ENCODE measurements at places on chromosomes 4 and X. TPM values are rescaled to one million over a fixed set of nuclear protein-coding genes. Genes with fewer than 3 reads are reported as not detected.

GRCh38 chr4:4782969-4783368 is 76.5 kb upstream of the MSX1 start:
- DNase-seq: no peak

The GAR1 gene
- polyA plus RNA-seq: 28.1 TPM

DNA sequence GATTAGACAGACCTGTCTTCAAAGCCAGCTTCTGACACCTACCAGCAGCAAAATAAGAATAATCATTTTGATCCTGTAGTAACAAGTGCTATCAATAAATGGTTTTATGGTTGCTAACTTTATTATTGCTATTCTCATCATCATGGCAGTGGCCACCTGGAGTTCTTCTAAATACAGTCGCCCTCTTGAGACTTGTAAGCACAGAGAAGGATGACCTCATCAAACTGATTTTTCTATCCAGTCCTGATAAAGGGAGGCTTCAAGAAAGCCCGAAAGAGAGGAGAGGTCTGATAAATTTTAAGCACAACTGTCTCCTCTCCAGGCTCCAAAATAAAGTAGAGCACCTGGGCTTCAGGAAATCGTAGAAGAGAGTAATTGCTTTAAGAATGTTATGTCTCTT is 286.4 kb downstream of the USP46 start:
- no peak for DNase-seq

- no peak for DNase-seq
Measured at GRCh38 chr4:26763648-26764047, 97.0 kb upstream of the STIM2 start.

- DNase-seq: no peak
Measured at GRCh38 chr4:105967058-105967658, 71.9 kb downstream of the NPNT start.

GRCh38 chrX:38774249-38774648 is 27.0 kb upstream of the MID1IP1 start:
- DNase-seq: no peak

- DNase-seq: no peak
Measured at GRCh38 chr4:48472794-48473193, 10.3 kb upstream of the SLC10A4 start.

DNA sequence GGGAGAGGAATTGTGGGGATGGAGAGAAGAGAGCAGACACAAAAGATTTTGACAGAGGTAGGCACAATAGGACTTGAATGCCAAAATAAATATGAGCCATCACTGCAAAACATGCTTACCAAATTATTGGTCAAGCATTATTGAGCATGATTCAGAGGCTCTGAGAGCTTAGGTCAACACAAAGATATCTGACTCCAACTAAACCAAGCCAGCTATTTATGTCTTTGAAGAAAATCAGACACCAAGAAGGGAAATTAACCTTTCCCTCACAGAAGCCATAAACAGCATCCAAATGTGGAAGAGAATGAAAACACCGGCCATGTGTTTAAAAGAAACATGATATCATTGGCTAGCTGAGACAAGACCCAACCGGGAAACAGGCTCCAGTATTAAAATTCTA is 323.2 kb downstream of the RAB28 start:
- no peak for DNase-seq

The MAGEA12 gene
- not detected for polyA plus RNA-seq

DNA sequence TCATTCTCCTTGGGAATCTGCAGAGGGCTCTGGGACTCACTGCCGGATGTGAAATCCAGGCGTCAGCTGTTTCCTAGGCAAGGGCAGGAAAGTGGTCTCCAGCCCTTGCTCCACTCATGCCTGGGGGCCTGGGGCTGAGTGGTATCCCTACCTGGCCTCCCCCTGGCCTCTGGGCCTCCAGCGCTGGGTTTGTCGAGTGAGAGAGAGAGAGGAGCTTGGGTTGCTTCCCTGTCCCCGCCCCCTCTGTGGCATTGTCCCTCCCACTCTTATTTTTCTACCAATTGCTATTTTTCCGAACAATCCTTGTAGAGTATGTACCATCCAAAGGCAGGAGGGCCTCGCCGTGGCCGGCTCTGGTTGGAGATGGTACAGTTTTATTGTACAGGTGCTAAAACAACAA is 53.1 kb downstream of the ELF4 start:
- DNase-seq: no peak

The IRS4 gene
- polyA plus RNA-seq: not detected

DNA sequence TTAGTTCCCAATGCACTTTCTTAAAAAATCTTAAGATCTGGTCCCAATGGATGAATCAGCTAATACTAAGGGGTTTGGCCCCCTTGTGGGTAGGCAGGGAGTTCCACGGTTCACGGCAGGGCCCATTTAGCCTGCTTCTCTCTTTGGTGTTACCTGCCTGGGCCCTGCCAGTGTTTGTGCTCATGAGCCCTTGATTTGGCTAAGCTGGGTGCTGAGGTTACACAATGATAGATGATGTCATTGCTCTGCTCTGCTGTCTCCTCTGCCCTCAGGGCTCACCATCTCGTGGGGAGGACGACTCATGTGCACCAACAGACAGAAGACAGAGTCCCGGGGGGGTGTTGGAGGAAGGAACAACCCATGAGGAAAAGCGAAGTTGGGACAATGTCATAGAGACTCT is 24.4 kb downstream of the RTL5 start:
- no peak for DNase-seq

DNA sequence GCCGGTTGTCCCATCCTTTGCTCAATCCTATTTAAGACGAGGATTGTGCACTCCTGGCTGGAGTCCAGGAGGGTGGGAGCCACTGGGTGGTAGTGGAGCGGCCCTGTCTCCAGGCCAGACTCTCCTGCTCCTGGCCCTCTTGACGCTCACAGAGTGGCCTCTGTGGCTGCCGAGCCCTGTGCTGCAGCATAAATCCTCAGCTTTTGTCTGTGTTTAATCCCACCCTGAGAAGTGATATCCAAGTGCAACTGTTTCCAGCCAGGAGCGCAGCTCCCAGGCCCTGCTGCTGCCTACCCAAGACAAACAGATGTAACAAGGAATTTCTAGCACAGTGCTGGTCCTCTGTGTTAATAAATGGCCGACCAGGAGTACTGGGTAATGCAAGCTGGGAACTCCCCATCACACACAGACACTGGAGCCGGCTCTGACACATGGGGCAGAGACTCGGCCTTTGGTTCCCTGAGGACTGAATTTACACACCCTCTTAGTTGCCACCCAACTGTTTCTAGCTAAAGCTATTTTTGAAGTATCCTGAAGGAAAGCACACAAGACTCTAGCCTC is 85.3 kb downstream of the GATB start:
- no peak for DNase-seq

GRCh38 chr4:169098054-169098497 is 88.0 kb upstream of the CBR4 start:
- DNase-seq: no peak

DNA sequence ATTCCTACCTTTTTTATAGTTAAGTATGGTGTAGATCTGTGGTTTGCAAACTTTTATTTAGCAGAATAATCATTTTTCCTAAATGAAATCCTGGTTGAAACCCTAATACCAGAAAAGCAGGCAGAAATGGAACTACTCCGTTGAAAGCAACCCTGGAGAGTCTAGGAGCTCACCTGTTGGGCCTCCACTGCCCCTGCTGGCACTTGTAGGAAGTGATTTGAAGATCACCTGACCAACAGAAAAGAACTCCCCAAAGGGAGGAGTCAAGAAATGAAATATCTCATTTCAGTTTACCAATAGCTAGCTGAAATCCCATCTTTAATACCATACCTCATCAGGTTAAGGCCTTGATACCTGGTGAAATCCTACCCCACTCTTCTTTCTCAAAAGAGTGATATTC is 277.1 kb downstream of the KLHL13 start:
- no peak for DNase-seq

The CCNI gene
- polyA plus RNA-seq: 239 TPM

The CDKL5 gene
- polyA plus RNA-seq: 4.0 TPM

DNA sequence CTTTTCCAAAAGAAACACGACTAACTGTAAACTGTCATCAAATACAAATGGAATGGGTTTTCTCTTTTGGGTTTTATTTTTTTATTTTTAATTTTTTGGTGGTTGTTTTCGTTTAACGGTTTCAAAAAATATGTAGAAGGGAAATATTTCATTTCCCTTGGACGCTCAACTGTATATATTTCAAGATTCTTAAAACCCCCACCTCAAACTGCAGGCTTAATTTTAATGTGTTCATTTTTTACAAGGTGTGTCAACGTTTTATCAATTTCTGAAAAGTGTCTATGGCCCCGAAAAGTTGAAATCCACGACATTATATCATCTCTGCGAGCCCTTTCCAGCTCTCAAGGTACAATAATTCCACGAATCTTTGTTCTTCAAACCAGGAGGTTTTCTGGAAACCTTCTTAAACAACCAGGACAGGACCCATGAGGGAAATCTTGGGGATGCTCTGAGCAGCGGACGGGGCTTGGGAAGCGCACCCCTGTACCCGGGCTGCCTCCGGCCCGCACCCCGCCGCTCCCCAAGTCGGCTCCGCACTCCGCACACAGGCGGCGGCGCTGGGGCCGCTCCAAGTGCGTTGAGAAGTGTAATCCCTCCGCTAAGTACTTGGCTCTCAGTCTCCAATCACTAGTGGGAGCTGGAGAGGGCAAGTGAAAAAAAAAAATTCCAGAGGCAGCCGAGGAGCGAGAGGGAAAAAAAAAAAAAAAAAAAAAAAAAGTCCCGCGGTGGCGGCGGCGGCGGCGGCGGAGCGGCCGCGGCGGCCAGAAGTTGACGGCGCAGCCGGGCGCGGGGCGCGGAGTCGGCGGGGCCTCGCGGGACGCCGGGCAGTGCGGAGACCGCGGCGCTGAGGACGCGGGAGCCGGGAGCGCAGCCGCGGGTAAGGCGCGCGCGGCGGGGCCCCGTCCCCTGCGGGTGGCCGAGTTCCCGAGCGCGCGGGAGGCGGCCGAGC is at the start of gene BMPR1B:
Gene BMPR1B (plus strand): TSS at position 764 of the 949 bp plus-strand sequence. CDS start 346,470 bp downstream, outside the sequence.
- DNase-seq: no peak

GRCh38 chr4:184280137-184280536 is 62.5 kb upstream of the ENPP6 start:
- no peak for DNase-seq

GRCh38 chrX:5042563-5042962 is 1186.1 kb downstream of the NLGN4X start:
- DNase-seq: no peak

DNA sequence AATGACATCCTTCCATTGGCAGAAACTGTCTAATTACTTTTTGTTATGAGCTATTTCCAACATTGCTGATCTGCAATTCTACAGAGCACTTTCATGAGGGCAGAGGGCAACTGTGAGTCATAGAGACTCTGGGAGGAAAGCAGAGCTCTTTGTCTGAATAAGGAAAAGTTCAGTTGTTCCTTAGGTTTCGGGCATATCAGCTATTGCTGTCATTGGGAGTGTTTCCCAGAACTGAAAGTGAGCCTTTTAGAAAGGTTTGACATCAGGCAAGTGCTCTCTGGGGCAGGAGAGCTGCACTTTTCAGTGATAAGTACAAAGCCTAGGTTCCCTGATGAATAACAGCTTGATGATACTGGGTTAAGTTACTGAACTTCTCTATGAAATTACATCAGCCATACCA is 119.2 kb upstream of the EDNRA start:
- DNase-seq: no peak

The SSX2 gene
- polyA plus RNA-seq: not detected

- no peak for DNase-seq
Measured at GRCh38 chr4:13534344-13535063, 9.8 kb downstream of the NKX3-2 start.

GRCh38 chr4:338759-339097 is 1.1 kb downstream of the ZNF141 start:
- no peak for DNase-seq

DNA sequence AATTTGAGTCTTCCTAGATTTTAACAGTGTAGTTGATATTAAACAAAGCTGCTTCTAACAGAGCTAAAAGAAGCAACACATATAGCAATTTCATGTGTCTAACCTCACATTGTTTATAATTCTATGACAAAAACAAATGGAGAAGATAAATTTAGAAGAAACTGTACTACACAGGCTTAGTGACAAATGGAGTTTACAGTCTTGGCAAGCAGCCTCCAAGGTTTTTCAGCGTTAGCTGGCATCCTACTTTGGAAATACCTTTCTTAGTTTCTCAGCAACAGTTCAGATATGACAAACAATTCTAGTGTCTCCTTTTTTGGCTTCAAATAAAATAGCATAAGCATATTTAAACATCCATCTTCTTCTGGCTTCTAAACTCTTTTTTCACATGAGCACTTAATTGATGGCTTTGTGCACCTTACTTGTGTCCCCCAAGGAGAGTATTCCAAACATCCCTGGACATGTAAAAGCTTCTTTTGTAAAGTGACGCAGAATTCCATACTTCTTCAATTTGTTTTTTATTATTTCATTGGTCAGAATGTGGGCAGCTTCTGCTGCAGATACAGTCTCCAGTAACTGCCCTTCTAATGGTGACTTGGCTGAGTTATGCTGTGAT is 249.8 kb downstream of the ANTXR2 start:
- no peak for DNase-seq

GRCh38 chr4:3111461-3111860 is 37.0 kb downstream of the HTT start:
- DNase-seq: no peak

- peak; percentile 59 for DNase-seq
Measured at GRCh38 chrX:112834031-112834845, 6.4 kb downstream of the AMOT start.

DNA sequence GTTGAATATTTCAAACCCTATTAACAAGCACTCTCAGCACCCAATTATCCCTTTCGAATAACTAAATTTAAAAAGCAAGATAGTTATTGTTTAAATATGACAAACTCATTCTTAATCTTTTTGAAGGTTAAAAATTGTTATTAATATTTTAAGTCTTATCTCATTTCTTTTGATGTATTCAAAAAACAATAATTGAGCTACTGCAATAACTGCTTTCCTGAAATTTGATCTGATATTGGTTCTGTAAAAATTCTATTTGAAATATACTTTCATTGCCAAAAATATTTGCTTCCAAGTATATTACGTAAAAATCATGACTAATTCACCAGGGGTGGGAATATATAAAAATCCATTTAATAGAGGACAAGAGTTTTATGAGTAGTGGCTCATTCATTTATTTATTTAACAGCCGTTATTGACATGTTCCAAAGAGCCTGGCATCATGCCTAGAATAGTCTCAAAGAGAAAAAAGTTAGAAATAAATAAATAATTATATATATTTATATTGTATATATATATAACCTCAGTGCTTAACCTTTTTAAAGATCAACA is 34.4 kb downstream of the GLRA3 start:
- DNase-seq: no peak

GRCh38 chr4:112807083-112807482 is 170.1 kb downstream of the LARP7 start:
- DNase-seq: no peak

The CCNB3 gene
- 2.3 TPM for polyA plus RNA-seq

- no peak for DNase-seq
Measured at GRCh38 chr4:139777757-139778156, 112.1 kb downstream of the MGST2 start.

The EXOC1L gene
- polyA plus RNA-seq: not detected

DNA sequence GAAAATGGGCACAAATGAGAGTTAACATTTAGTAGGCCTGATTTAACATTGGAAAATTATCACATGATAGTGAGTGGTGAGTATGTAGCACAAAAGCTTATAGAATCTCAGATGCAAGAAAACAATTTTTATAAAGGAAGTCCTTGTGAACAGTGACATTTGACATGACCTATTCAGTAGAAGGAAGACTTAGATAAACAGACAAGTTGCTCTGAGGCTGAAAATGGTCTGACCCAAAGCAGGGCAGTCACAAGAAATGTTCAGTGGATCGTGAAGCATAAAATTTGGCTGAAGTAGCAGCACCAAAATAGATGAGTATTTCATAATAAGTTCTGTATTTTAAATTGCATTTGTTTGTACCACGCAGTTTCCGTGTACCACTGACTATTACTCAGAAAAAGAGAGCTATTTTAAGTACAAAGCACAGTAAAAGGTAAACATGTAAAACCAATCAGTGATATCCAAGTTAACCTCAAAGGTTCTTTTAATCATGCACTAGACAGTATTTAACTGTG is 605.7 kb upstream of the PABPC4L start:
- no peak for DNase-seq
